ENCODE measurements at places on chromosomes 13 and 19. TPM values are rescaled to one million over a fixed set of nuclear protein-coding genes. Genes with fewer than 3 reads are reported as not detected.
A peak's percentile ranks its signal among the peaks of the same experiment; 100 is the strongest.

CARM1 gene
- 39.6 TPM for total RNA-seq

CCDC106 gene
- 16.0 TPM for total RNA-seq

CSNK1G2 gene
- 29.6 TPM for total RNA-seq

GRCh38 chr13:114024603-114025404 lies 50.9 kb upstream of the C13orf46 start:
- DNase-seq = no peak

DNA sequence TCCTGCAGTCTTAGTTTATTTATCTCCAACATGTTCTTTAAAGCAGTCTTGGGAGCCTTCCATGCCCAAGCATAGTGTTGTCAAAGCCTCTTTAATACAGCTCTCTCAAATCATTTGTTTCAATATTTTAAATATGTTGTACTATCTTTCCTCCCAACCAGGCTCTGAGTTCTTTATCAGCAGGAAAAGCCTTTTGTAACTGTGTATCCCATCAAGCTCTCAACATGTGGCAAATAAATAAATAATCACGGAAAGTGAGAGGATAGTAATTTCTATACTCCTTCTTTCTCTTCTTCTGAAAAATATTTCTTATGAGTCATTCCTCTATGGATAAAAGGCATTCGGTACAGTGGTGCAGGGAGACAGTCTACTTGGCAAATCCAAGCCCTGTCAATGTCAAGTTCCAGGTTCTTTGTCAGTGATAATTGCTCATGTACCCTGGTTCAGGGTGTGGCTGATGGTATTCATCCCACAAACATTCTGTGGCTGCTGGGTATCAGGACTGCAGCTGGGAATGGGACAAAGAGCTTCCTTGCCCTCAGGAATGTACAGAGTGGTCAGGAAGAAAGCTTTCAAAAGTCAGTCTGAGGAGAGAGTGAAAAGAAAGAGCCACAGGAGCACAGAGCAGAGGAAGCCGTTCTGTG lies 384.3 kb downstream of the EFNB2 start:
- DNase-seq = peak; percentile 93

GRCh38 chr13:42392716-42393572 lies 121.0 kb downstream of the AKAP11 start:
- DNase-seq = peak; percentile 11

Data from fibroblast of the aortic adventitia (primary cell).